SW 1271 (cell line): ENCODE measurements at places on chromosomes 7 and 10.

GRCh38 chr7:46996972-46997371, 584.9 kb downstream of the TNS3 start:
- no peak for DNase-seq

DNA sequence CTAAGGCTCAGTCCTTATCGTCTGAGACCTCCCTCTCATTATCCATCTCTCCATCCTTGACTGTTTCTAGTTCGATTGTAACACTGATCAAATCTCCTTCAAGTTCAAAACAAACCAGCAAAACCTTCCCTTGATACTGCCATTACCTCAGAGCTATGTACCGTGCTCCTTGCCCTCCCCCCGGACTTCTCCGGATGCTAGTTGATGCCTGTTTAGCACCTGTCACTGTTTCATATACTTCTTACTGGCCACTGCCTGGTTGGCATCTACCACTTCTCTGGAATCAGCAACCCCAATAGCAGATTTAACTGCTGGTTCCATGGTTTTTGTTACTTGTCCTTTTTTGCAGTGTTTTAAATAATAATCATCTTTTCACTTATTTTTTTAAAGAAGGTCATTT, 64.1 kb downstream of the BMPR1A start:
- no peak for DNase-seq

GRCh38 chr10:15660990-15661389, 58.7 kb downstream of the ITGA8 start:
- no peak for DNase-seq

DNA sequence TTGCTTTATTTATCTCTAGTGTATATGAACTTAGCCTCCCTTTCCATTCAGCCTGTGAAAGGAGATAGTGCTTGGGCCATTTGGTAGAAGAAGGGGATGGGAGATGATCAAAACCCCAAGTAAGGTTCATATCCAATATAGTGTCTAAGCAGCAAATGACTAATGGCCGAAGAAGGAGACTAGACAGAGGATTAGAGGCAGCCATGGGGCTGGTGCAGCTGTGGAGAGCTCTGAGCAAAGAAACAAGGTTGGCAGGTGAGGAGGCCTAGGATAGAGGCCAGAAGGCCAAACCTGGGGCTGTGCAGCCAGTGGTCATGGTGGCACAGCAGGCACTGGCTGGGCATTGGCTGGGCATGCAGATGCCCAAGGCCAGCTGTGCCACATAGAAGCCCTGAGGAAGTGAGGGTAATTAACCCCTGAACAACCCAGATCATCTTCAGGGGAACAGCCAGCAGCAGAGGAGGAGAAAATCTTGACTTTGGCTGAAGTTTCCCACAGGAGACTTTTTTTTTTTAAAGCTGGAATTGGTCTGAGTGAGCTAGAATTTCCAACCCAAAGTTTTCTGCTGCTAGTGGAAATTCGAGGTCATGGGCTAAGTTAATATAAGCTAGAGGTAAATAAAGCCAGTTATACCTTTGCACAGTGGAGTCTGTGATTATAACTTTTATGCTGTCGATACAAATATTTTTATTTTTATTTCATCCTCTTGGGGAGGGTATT, 10.3 kb upstream of the CPA1 start:
- DNase-seq = no peak

DNA sequence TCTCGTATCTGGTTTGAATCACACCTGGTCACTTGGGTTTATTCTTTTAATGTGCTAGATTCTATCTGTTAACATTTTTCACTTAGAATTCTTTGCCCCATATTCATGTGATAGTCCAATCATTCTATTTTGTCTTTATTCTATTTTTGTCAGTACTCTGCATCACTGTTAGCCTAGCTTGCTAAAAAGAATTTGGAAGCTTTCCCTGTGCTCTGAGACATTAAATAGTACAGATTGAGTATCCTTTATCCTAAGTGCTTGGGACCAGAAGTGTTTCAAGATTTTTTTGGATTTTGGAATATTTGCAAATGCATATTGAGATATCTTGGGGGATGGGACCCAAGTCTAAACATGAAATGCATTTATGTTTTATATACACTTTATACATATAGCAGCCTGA, 51.0 kb downstream of the RALA start:
- no peak for DNase-seq

- no peak for DNase-seq
These were observed 7.6 kb downstream of the TMEM184A start for GRCh38 chr7:1548438-1548831.

GRCh38 chr7:131090188-131090587, 237.5 kb upstream of the MKLN1 start:
- no peak for DNase-seq

GRCh38 chr7:2520131-2520760, 672 bp downstream of the LFNG start:
- no peak for DNase-seq

DNA sequence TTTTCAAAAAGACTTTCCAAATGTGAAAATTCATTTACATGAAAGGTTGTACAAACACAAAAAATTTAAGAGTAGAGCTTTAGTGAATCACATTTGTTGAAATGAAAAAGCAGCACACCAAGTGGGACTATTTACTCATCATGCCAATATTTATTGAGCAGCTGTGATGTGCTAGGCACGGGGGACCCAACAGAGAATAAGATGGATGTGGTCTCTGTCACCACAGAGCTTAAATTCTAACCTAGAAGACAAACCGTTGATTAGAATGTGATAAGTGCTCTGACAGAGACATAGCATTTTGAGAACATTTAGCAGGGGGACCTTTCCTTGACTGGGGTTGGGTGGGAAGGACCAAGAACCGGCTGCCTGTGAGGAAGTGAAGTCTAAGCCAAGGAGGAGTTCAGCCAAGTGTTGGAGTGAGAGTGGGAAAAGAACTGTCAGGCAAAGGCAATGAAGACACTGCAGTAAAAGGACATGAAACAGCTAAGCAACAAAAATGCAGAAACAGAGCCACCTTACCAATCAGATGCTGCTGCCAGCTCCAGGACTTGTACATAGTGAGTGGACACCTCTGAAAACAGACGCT, 19.1 kb downstream of the ADAM12 start:
- DNase-seq = no peak

GRCh38 chr10:127922675-127923366, 15.9 kb downstream of the PTPRE start:
- DNase-seq = peak; percentile 71

- no peak for DNase-seq
These were observed 195.6 kb upstream of the AUTS2 start for GRCh38 chr7:69402696-69403095.

DNA sequence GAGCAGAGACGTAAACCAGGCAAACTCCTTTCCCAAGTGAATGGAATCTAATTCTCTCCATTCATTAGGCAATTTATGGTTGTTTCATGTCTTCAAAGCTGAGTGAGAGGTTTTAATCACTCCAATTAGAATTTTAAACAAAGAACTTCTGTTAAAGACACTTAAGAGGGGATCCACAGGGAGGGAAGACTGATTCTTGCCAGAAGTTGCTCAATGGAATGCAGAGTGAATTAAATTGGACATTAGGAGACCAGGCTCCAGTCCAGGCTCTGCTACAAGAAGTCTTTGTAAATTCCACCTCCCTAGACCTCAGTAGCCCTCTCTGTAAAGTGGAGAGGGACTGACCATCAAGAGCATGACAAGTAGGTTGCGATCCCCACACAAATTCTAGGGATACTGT, 130.7 kb upstream of the TMEM72 start:
- no peak for DNase-seq

DNA sequence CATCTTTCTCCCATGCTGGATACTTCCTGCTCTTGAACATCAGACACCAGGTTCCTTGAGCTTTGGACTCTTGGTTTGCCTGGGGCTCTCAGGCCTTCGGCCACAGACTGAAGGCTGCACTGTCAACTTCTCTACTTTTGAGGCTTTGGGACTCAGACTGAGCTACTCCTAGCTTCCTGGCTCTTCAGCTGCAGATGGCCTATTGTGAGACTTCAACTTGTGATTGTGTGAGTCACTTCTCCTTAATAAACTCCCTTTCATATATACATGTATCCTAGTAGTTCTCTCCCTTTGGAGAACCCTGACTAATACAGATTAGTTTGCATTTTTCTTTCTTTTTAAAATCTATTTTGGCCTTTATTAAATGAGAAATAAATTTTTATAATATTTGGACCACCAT, 276.2 kb upstream of the SEMA3C start:
- DNase-seq = no peak

DNA sequence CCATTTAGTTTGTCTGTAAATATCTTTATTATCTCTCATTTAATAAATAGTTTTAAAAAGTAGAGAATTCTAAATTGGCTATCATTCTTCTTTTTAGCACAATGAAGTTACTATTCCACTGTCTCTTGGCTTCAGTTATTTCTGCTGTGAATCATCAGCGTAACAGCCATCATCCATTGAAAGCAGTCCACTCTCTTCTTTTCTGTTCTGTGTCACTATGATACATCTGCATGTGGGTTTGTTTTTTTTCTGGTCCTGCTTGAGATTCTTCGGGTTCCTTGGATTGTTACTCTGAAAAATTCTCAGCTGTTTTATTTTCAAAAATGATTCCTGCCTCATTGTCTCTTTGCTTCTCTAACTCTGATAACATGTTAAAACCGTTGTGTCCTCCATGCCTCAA, 52.5 kb downstream of the CSGALNACT2 start:
- no peak for DNase-seq

GRCh38 chr7:151018421-151019129, 5.7 kb downstream of the ATG9B start:
- no peak for DNase-seq

DNA sequence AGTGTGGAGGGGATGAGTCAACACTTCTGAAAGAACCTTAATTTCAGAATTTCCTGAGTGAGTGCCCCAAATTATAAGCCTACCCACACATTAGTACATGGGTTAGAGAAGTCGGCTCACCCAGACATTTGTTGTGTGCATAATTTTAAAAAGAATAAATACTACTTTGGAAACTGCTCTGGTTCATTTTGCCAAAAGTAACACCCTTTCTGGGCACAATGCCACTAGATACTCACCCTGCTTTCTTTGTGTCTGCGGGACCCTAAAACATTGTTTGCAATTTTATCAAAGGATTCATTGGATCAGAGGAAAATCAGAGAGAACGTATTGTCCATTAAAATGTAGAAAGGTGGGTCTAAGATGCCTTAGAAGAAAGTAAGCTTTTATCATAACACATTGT, 245.5 kb upstream of the NRP1 start:
- no peak for DNase-seq

GRCh38 chr10:83553366-83553765, 585.9 kb upstream of the GHITM start:
- DNase-seq = no peak

DNA sequence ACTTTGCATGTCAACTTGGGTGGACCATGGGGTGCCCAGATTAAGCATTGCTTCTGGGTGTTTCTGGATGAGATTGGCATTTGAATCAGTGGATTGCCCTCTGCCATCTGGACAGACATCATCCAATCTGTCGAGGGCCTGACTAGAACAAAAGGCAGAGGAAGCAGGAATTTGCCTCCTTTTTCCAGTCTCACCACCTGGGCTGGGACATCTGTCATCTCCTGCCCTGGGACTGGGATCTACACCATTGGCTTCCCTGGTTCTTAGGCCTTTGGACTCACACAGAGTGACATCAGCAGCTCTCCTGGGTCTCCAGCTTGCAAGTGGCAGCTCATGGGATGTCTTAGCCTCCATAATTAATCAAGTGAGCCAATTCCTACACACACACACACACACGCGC, 10.3 kb downstream of the SLC13A4 start:
- DNase-seq = no peak

- DNase-seq = no peak
These were observed 54.3 kb upstream of the AKR1E2 start for GRCh38 chr10:4771554-4772201.
